ENCODE measurements at places on chromosomes 5 and 9.

DNA sequence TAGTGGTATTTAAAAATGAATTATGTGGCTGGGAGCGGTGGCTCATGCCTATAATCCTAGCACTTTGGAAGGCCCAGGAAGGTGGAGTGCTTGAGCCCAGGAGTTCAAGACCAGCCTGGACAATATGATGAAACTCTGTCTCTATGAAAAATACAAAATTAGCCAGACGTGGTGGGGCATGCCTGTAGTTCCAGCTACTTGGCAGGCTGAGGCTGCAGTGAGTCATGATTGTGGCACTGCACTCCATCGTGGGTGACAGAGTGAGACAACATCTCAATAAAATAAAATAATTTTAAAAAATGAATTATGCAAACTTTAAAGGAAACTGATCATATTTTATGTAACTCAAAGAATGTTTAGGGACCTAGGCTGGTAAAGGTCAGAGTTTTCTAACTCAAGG lies 310.8 kb upstream of the DMRT1 start:
- no peak for DNase-seq

GRCh38 chr9:82539146-82539545 lies 523.8 kb downstream of the RASEF start:
- DNase-seq: no peak

GRCh38 chr5:29229461-29229860 lies 1964.0 kb upstream of the CDH6 start:
- no peak for DNase-seq

- no peak for DNase-seq
Observed at GRCh38 chr9:130994135-130995085, 14.6 kb upstream of the LAMC3 start.

GRCh38 chr9:88753691-88754367 lies 218.9 kb downstream of the NXNL2 start:
- DNase-seq: no peak

DNA sequence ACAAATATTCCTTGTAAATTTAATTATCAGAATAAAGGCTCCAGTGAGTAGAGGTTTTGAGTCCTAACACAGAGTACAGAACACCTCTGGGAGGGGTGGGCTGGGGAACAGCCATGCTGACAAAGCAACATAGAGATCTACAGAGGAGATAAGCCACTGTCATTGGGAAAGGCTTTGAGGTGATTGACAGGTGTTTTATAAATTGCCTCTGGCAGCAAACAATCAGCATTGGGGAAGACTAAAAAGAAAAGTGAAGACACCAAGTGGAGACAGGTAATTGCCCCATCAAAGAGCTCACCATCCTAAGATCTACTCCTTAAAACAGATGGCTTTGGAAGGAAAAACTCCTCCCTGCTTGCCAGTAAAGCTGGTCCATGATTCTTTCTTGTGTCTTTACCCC lies 189.7 kb upstream of the TLE4 start:
- no peak for DNase-seq

- no peak for DNase-seq
Observed at GRCh38 chr9:114271556-114272510, 51.1 kb upstream of the ORM1 start.

DNA sequence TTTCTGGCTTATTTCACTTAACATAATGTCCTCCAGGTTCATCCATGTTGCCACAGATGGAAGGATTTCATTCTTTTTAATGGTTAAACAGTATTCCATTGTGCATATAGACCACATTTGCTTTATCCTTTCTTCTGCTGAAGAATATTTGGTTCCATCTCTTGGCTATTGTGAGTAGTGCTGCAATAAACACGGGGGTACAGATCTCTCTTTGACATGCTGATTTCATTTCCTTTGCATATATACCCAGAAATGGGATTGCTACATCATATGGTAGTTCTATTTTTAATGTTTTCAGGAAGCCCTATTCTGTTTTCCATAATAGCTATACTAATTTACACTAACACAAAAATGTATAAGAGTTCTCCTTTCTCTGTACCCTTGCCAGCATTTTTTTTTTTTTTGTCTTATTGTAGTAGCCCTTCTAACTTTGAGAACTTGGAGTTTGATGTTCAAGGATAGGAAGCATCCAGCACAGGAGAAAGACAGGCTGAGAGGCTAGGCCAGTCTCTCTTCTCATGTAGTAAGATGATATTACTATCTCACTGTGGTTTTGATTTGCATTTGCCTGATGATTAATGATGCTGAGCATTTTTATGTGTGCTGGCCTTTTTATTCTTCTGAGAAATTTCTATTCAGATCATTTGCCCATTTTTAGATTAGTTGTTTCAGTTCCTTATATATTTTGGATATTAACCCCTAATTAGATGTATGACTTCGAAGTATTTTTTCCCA lies 592.2 kb upstream of the ZNF608 start:
- DNase-seq: no peak

DNA sequence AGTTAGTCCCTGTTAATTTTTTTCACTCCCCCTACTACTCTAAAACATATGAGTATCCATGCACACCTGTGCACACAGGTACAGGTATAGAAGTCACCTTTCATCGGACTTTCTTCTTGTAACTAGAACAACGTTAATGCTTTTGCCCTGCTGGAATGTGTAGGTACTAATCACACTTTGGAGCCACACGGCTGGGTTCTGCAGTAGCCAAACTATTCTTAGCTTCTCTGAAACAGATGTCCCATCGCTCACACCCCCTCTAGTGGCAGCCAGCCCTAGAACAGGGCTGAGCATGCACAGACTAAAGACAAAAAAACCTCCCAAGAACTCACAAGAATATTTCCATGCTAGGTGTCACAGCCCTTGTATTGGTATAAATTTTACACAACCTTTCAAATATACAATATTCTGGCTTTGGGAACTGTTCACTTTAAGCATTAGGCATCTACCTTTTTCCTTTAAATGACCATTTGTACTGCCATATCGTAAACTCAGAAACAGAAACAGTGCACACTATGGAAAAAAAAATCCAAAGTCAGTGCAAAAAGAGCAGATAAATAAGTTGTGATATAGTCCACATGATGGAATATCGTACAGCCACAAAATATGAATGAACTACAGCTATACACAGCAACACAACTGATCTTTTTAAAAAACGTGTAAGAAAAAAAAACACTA lies 64.0 kb downstream of the RETREG1 start:
- peak; percentile 82 for DNase-seq

DNA sequence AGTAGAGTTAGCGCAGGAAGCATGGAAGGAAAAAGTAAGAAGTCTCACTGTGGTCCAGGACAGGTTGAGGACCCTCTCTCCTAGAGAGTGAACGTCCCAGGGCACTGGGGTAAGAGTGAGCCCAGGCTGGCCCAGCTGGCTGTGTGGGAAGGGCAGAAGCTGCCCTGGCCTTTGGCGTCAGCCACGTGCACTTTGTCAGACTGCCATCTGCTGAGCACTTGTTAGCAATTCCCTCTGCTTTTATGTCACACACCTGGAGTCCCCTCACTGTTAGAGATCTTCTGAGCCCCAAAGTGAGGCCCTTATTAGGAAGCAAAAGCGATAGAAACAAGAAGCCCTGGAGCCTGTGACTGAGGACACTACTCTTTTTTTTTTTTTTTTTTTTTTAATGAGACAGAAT lies 79.1 kb downstream of the UGCG start:
- no peak for DNase-seq

DNA sequence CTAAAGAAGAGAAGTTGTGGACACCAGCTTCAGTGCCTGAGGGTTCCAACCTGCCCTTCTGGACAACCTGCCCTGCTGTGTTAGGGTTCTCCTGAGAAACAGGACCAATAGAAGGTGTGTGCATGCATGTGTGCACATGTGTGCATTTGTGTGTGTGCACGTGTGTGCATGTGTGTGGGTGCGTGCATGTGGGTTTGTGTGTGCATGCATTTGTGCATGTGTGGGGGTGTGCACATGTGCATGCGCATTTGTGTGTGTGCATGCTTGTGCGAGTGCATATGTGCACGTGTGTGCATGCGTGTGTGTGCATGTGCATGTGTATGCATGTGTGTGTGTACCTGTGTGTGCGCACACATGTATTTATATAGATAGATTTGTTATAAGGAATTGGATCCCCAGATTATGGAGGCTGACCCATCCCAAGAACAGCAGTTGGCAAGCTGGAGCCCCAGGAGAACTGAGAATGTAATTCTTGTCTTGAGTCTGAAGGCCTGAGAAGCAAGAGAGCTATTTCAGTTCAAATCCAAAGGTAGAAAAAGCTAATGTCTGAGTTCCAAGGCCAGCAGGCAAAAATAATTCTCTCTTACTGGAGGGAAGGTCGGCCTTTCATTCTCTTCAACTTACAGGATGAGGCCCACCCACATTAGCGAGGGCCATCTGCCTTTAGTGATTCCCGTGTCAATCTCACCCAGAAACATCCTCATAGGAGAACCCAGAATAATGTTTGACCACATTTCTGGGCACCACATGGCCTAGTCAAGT lies 62.9 kb upstream of the SYNPO start:
- DNase-seq: no peak

GRCh38 chr5:135319458-135319857 lies 79.6 kb downstream of the MACROH2A1 start:
- DNase-seq: no peak

DNA sequence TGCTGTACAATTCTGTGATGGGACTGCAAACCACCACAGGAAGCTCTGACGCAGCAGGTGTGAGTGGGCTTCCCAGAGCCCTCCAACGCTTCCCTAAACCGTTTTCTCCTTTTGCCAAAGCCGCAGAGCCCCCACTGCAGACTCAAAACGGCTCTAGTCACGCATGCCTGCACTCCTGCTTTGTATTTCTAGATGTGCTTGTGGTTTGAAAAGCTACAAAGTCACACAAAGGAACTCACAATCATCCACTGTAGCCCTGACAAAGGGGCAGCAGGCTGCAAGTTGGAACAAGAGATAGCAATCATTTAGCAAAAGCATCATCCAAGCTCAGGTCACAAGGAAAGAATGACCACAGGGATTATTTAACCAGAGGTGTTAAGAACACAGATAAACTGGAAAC lies 79.3 kb downstream of the PTPN3 start:
- DNase-seq: no peak

DNA sequence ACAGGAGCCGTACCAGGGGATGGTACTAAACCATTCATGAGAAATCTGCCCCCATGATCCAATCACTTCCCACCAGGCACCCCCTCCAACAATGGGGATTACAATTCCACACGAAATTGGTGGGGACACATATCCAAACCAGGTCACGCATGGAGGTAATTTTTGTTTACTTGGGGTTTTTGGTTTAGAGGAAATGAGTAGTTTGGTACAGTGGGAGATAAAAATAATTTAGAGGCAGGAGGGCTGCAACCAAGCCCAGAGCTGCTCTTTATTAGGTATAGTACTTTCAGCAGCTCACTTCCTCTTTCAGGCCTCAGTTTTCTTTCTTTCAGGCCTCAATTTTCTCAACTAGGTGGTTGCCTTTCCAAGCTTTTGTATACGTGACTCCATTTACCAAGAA lies 23.2 kb downstream of the PRUNE2 start:
- no peak for DNase-seq

DNA sequence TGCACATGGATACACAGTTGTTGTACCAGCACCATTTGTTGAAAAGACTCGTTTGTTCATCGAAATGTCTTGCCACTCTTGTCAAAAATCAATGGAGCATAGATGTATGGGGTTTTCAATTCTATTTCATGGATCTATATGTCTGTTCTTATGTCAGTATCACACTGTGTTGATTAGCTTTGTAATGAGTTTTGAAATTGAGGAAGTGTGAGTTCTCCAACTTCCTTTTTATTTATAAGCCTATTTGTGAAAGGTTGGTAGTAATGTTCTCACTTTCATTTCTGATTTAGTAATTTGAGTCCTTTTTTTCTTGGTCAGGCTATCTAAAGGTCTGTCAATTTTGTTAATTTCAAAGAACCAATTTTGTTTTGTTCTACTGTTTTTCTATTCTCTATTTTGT lies 26.1 kb downstream of the ZNF510 start:
- DNase-seq: no peak

- no peak for DNase-seq
Observed at GRCh38 chr9:137449931-137450538, 8.9 kb upstream of the ENTPD8 start.

GRCh38 chr5:136769900-136770684 lies 404.7 kb upstream of the TRPC7 start:
- peak; percentile 91 for DNase-seq

- DNase-seq: peak; percentile 79
Observed at GRCh38 chr9:71806901-71807307, 38.6 kb upstream of the CEMIP2 start.

GRCh38 chr5:146026307-146027010 lies 78.9 kb downstream of the PLAC8L1 start:
- no peak for DNase-seq

DNA sequence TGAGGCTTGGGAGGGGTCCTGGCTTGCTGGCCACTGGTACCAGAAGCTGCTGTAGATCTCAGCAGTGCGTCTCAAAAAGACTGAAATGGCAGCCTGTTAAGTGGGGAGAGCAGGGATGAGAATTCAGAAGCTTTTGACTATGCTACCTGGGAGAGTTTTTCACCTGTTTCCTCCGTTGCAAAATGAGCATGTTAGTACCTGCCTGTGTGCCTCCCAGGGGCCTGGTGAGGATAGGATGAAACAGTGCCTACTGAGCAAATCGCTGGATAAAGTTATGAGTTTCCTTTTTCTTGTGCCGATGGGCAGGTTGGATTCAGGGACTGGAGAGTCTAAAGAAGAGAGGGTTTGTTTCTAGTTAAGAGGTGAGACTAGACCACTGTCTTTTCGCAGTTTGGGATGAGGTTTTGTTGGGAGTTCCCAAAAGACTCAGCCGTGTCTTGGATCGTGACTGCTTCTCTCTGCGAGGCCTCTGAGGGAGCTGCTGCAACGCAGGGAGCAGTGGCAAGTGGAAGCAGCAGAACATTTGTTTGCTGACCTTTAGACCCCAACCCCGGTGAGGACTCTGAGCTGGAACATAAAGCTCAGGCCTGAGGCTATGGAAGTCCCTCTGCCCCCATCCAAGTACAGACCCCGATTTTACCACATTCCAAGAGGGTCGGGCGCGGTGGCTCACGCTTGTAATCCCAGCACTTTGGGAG lies 1.4 kb downstream of the RALGPS1 start:
- no peak for DNase-seq

GRCh38 chr9:4137681-4138099 lies 162.2 kb downstream of the GLIS3 start:
- peak; percentile 24 for DNase-seq

DNA sequence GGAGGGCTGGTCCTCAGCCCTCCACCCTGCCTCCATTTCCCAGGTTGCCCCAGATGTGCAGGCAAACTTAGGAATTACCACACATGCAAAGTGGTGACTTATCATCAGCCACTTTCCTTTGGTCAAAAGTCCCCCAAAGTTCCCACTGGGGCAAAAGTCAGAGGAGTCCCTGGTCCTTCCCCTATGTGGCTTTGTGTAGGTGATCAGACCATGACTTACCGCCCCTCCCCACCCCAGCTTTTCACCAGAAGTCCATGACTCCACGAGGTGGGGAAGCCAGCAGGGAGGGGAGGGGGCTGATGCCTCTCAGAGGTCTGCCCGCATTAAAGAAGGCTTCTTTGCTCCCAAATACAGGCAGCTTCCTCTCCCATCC lies 5.8 kb downstream of the TRAF1 start:
- DNase-seq: no peak

DNA sequence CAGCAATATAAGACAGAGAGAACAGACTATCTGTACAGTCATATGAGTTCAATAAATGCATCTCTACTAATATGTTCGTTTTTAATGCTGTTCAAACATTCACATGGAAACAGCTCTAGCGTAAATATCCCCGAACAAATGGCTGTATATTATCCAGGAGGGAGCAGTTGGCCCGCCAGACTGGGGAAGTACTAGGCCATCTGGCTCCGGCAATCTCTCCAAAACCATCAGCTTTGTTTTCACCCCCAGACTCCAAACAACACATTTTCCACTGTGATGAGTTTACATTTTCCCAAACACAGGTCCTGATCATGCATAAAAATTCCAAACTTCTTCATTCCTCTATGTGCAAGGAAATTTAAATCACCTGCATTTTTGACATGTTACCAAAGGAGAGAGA lies 8.7 kb downstream of the EBF1 start:
- DNase-seq: no peak

Data from GM03348 (cell line).